ENCODE measurements at places on chromosomes 13 and 19.

GRCh38 chr13:89066868-89067466 is 1395.8 kb downstream of the SLITRK5 start:
- no peak for DNase-seq

DNA sequence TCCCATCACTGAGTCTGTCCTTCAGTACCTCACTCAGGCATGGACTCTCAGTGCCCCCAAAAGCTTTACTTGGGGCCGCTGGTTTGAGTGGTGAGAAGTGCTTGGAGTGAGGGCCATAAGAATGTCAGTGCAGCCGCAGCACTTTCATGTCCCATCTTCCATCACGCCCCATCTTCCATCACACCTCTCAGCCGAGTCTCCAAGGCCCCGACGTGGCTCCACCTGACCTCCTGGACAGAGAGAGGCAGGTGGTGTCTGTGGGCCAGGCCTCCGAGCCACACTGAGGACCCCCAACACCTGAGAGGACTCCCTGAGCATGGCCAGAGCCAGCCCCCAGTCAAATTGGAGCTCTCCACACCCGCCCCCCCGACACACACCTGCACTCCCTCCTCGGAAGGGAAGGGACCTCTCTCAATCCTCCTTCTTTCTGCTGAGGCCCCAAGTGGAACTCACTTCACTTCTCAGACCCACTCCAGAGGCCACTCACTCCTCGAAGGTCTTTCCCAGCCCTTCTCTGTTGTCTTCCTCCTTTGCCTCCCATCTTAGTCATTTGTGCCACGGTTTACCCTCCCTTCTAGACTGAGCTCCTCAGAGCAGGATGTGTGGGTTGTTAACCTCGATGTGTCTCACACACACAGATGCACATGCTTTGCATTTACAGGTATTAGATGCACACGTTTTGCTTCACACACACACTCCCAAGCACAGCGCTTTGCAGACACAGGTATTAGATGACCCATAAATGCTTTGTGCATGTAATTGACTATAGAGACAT is 65.7 kb upstream of the ATP12A start:
- no peak for DNase-seq

DNA sequence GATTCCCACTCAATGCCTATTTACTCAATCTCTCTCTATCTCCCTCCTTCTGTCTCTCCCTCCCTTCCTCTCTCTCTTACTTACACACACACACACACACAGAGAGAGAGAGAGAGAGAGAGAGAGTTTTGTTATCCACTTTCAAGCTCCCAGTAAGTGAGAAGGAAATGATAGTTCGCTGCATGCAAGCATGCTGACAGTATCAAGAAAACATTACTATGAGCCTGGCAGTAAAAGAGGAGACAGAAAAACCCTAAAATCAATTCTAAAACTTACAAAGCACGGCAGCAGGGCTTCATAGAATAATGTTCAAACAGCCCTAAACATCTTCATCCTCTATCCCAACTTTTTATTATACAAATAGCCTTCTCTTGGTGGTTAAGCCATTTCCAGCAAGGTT is 171.9 kb downstream of the FOXO1 start:
- DNase-seq = no peak

DNA sequence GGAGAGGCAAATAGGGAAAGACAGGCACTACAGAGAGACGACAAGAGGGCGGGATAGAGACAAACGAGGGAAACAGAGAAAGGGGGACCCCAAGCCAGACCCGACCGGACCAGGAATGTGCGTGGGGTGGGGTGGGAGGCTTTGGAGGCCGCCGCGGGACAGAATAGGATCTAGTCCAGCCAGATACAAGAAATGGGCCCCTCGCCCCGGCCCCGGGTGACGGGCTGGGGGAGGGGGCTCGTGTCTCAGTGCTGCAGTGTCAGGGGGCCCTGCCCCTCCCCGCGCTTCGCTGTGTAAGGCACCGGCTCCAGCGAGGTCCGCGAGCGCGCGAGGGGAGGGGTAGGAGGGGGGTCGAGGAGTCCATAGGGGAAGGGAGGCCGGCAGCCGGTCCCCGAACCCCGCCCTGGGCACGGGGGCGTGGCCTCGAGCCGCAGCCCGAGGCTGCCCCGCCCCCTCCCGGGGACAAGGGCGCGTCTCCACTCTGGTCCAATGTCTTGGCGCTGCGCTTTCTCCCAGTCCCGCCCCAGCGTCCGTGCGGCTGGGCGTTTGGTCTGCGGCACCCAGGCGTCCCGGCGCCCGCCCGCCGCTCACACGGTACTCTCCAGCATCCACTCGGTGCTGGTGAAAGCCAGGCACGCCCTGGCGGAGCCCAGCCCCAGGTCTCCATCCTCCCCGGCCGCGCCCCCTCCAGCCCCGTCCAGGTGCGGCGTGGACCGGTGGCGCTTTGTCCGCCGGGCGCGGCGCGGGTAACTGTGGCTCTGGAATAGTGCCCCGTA is 11.0 kb downstream of the IFNL1 start:
- no peak for DNase-seq

Measured in amniotic stem cell (primary cell).